ENCODE measurements at places on chromosomes 2 and 18.

GRCh38 chr18:13376841-13377351, 158.3 kb downstream of the LDLRAD4 start:
- peak; percentile 20 for DNase-seq

- no peak for DNase-seq
Observed at GRCh38 chr2:176392249-176392648, 123.0 kb downstream of the MTX2 start.

DNA sequence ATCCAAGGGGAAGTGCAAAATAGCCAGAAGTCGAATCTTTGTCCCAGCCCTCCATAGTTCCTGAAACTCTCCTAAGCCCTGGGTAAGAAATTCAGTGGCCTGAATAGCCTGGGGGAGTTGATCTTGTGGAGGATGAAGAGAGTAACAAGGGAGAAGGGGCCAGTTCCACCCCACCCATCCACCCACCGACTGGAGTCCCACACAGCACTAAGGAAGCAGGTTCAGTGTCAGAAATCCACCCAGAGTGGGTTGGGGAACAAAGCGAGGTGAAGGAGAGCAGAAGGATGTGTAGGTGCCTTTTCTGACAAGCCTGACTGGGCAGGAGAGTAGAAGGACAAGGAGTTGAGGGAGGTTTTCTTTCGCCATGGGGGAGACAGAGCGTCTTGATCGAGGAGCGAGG, 136.8 kb downstream of the SMAD2 start:
- no peak for DNase-seq

DNA sequence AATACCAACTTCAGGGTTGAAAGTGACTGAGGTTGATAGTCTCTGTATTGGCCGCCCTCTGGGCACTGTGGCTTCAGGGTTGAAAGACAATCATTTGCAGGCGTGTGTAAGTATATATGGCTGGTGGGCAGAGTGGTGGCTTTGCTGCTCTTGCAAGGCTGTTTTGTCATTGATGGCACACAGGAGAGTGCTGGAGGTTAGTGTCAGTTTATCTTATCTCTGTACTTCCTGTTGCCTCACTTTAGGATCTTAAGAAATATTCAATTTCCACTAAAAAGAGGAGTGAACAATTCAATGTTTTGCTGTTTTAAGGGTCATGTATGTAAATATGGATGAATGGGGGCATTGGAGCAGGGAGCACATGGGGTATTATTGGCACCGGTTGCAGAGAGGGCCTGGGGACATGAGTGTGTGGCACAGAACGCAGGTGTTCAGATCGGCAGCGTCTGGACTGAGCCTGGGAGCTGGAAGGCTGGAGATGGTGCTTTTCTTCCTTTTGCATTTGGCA, 51.5 kb downstream of the NCK2 start:
- no peak for DNase-seq

GRCh38 chr2:133497951-133498565, 70.2 kb downstream of the NCKAP5 start:
- no peak for DNase-seq

GRCh38 chr2:226079196-226079595, 679.7 kb downstream of the NYAP2 start:
- no peak for DNase-seq

GRCh38 chr2:72916743-72917137, 579 bp upstream of the EMX1 start:
- no peak for DNase-seq

DNA sequence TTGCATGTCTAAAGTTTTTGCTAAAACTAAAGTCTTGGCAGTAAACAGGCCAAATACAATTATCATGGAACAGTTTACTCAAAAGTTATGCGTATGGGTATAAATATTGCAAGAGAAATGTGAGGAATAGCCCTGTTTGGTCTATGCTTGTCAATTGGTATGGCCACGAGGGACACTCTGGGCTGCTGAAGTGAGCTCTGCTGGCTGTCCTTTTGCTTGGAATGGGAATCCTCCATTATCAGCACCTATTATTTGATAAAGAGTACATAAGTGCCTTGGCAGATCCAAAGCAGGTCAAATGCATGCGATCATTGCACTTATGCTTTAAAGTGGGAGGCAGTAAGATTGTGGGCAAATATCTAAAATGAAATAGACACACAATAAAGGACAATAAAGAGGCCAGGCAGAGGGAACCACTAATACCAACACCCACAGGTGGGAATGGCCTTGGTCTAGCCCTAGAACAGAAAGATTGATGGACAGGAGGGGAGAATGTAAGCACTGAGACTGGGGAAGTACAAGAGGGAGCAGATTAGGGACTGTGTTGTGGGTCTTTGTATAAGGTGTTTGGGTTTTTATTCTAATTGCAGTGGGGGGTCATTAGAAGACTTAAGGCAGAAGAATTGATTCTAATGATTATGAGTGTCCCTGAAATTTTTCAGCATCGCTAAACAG, 60.0 kb upstream of the NOSTRIN start:
- DNase-seq: no peak

DNA sequence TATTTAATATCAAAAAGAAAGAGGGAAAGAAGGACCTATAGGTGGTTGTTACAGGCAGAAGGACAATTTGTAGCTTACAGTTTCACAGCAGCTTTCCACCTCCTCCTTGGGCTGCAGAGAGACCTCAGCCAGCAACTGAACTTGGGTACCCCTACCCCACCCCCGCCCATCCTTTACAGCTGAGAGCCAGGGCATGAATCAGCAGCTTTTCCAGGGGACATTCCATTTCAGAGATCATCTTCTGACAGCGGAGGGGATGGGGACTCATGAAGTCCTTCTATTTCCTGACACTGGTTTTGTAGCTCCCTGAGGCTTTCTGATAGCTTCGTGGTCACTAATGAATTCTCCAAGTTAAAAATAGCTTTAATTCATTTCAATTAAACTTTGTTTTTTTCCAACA, 96.4 kb downstream of the ITGB1BP1 start:
- no peak for DNase-seq

- DNase-seq: no peak
Observed at GRCh38 chr18:42574871-42575270, 540.6 kb downstream of the RIT2 start.

GRCh38 chr2:162086904-162087303, 12.9 kb upstream of the DPP4 start:
- no peak for DNase-seq

DNA sequence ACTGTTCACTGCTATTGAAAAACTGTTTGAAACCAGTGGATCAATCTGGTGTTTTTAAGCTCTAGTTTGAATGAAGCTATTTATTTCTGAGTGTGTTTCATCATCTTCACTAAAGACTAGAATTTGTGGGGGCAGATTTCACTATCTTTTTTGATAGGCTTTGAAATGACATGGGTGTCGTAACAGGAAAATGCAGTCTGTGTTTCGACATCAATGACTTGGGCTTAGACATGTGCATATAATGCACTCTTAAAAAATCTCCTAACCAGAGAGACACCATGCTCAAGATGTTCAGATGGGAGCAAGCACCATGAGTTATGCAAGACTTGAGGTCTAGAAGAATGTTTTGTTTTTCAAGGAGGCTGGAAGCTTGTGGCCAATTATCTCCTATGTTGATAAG, 221.6 kb downstream of the GPD2 start:
- no peak for DNase-seq

DNA sequence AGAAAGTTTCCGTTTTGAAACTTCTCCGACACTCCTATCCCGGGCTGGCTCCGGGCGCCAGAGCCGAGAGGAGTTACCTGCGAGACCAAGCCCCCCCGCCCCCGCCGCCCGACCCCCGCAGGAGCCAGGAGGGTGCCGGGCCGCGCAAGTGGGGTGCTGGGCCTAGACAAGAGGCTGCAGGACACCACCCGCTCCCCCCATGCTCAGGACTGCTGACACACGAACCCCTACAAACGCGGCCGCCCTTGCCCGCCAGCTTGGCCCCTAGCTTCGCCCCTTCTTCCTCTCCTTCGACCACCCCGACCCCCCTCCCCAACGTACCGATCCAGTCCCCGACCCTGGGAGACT, 497 bp downstream of the PLA2R1 start:
- DNase-seq: no peak

- DNase-seq: no peak
Observed at GRCh38 chr2:71722286-71722685, 268.9 kb downstream of the DYSF start.

- DNase-seq: no peak
Observed at GRCh38 chr2:165185633-165186032, 18.2 kb downstream of the SCN3A start.

Measured in effector CD8-positive, alpha-beta T cell (primary cell).